ENCODE measurements at places on chromosomes 5 and 9.

- no peak for DNase-seq
Observed at GRCh38 chr5:81164476-81164875, 68.6 kb upstream of the CKMT2 start.

GRCh38 chr9:37994639-37995347 lies 74.2 kb downstream of the SHB start:
- peak; percentile 61 for DNase-seq

DNA sequence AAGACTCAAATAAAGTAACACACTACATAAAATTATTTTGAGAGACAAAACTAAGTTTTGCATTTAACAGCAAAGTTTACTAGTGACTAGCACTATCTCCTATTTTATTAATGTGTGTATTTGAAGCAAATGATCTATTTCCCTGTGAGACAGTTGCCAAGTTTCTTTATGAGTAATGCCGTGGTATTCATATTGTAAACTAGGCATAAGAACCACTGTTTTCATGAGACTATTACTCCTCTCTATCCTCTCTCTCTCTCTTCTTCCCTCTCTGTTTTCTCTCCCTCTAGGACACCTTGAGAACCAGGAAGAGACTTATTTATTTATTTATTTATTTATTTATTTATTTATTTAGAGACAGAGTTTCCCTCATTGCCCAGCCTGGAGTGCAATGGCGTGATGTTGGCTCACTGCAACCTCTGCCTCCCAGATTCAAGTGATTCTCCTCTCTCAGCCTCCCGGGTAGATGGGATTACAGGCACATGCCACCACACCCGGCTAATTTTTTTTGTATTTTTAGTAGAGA lies 61.1 kb downstream of the MLANA start:
- no peak for DNase-seq

DNA sequence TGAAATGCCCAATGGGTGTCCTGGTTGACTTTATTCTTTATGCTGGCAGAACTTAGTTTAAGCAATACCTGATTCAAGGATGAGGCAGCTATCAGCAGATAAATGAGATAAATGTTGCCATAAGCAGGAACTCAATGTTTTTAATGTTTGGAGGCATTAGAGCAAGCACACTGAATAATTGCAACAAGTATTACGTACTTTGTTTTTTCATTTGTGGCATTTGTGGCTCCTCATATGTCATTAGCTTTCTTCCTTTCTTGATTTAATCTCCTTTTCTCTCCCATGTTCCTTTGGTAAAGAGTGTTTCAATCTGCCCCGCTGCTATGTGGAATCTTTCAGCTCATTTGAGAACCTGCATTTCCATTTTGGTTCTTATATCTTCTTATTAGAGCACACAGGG lies 6.4 kb upstream of the NR3C1 start:
- no peak for DNase-seq

DNA sequence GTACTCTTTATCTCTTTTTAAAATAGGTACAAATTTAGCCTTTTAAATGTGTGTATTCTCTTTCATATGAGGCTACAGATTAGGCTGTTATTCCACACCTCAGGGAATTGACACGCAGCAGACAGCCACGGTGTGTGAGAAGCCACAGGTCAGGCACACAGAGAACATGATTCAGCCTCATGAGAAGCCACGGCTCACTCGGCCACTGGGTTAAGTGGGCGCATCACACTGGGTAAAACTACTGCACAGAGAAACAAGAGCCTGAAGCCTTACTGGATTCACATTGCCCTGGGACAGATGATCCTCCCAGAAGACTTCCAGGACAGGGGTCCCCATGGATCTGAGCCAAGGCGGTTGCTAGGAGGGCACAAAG lies 28.2 kb downstream of the LPCAT1 start:
- no peak for DNase-seq

- no peak for DNase-seq
Observed at GRCh38 chr5:67964619-67965018, 250.9 kb upstream of the PIK3R1 start.

- no peak for DNase-seq
Observed at GRCh38 chr9:11194246-11194645, 581.4 kb upstream of the PTPRD start.

- DNase-seq, result no peak
Observed at GRCh38 chr5:88290801-88291200, 22.2 kb upstream of the TMEM161B start.

DNA sequence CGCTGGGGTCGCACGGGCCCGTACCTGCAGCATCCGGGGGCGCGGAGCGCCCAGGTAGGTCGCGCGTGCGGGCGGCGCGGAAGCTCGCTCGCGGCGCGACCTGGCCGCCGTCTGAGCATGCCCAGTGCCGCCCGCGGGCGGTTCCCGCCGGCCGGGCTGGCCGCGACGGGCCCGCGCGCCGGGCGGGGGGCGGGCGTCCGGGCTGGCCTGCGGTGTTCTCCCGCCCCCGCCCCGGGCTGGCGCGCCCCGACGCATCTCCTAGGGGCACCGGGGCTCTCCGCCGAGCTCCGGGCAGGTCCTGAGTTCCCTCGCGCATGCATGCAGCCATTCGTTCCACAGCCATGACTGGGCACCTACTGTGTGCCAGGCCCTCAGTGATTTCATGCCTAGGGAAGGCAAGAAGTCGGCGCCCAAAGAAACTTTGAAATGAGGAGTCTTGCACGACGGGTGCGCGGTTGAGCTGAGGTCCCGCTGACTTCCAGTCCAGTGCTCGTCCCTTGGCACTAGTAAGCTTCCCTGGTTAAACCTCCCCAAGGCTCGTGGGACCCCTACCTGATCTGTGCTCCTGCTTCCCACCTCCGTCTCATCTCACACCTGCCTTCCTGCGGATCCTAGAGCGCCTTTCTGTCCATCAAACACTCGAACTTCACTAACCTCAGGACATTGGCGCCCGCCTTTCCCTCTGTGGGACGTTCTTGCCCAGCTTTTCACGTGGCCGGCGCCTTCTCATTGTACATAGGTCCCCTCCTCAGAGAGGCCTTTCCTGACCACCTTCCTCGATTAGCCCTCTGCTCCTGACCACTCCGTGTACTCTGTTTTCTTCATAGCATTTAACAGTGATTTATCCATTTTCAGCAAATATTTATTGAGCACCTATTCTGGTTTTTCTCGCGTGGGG lies at the start of gene PTPN3:
TSS of gene PTPN3 (minus strand) at position 113 of the 898 bp plus-strand sequence. CDS start 34,873 bp downstream, outside the sequence.
- no peak for DNase-seq

DNA sequence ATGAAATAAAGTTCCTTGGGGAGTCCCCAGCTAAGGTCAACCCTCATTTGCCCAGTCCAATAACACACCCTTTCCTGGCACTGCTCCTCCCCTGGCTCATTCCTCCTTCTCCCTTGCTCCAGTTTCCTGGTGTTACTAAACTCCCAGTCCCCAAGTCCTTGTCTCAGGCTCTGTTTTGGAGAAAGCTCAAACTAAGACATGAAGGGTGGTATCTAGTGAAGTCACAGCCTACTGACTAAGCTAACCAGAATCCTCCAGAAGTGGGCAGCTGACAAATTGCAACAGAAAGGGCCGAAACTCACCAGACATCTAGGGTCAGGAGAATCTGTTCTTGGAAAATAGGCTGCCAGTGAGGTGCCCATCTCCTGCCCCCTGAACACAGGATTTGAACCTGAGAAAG lies 118.7 kb upstream of the NEK6 start:
- DNase-seq, result no peak

- DNase-seq, result no peak
Observed at GRCh38 chr9:127785933-127786772, at the start of gene CDK9. Gene CDK9, plus strand, starts transcription at chr9:127786034. Its CDS starts 115 bp downstream, at chr9:127786149.

- no peak for DNase-seq
Observed at GRCh38 chr5:139823757-139824355, 28.2 kb downstream of the PSD2 start.

- DNase-seq, result no peak
Observed at GRCh38 chr9:7976167-7976755, 176.7 kb upstream of the DMAC1 start.

GRCh38 chr5:150224483-150225027 lies 34.7 kb downstream of the SLC6A7 start:
- DNase-seq, result no peak

GRCh38 chr9:83536332-83536731 lies 1.9 kb downstream of the FRMD3 start:
- DNase-seq, result no peak

GRCh38 chr5:108687595-108688200 lies 60.0 kb upstream of the FER start:
- no peak for DNase-seq

DNA sequence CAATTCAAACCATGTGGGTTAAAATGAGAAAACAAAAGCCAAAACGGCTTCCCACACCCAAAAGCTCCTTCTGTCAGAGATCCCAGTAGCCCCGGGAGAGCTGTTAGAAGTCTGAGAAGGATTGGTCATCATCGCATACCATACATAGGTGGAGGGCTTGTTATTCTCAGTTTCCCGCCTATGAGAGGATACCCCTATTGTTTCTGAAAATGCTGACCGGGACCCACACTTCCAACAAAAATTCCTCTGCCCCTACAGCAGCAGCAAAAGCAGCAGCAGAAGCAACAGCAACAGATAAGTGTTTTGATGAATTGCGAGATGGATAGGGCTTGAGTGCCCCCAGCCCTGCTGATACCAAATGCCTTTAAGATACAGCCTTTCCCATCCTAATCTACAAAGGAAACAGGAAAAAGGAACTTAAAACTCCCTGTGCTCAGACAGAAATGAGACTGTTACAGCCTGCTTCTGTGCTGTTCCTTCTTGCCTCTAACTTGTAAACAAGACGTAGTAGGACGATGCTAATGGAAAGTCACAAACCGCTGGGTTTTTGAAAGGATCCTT lies at the start of gene TEK:
TSS of gene TEK (plus strand) at position 245 of the 561 bp plus-strand sequence. CDS start 366 bp downstream, outside the sequence.
- DNase-seq, result no peak

DNA sequence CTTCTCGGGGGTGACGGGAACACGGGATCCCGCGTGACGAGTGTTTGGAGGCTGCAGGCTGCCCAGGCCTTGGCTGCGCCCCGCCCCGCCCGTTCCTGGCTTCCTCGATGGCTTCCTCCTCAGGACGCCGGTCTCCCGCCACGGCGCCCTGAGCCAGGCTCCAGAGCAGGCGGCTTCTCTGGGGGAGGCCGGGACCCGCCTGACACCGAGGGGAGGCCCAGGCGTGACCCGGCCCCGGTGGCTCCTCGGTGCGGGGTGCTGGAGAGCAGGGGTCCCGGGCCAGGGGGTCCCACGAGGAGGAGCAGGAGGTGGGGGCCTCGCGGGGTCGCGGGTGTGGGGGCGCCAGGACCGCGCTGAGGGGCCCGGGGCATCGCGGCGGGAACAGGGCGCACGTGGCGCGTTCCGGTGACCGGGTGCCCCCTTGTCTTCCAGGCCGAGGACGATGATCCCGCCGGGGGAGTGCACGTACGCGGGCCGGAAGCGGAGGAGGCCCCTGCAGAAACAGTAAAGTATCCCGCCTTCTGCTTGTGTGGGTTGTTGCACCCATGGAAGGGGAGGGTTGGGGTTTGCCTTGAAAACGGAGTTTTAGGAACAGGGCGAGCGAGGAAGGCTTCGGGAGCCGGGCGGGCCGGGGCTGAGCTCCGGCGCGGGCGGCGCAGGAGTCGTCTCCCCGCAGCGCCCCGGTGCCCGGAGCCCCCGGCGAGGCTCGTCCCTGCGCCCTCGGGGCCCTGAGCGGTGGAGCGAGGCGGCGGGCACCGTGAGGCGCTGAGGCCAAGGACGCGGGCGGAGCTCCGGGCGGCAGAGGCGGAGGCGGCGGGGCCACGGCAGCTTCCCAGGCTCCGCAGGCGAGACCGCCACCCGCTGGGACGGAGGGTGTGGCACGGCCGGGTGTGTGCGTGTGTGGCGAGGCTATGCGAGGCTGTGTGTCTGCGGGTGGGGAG lies 22.2 kb downstream of the AHRR start:
- no peak for DNase-seq

- DNase-seq, result no peak
Observed at GRCh38 chr9:116844621-116845020, 157.5 kb downstream of the TRIM32 start.

- peak; percentile 72 for DNase-seq
Observed at GRCh38 chr9:121399883-121400607, 30.0 kb upstream of the STOM start.

DNA sequence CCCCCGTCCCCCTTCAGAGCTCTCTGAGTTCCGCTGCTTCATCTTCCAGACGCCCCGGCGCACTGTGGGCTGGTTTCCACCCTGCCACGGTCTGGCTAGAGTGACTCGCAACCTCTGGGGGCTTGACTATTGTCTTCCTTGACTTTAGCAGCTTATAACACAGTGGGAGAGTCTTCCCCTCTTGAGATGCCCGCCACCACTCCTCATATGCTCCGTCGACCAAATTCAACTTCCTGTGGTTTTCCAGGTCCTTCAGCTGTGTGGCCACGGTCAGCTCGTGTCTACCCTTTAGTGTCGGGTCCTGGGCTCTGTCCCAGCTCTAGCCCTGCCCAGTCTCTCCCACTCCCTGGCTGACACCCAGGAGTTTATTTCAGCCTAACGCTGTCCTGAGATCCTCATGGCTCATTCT lies 28.2 kb upstream of the NCS1 start:
- no peak for DNase-seq

DNA sequence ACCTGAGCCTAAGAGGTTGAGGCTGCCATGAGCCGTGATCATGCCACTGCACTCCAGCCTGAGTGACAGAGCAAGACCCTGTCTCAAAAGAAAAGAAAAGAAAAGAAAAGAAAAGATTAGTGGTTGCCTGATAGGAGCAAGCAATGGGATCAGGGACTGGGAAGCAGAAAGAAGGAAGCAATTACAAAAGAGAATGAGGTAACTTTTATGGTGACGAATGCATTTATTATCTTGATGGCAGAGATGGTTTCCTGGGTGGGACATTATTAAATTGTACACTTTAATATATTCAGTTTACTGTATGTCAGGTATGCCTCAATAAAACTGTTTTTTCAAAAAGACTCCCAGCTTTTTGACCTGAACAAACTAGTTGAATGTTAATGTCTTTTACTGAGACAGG lies 7.5 kb upstream of the PFDN1 start:
- DNase-seq, result no peak

DNA sequence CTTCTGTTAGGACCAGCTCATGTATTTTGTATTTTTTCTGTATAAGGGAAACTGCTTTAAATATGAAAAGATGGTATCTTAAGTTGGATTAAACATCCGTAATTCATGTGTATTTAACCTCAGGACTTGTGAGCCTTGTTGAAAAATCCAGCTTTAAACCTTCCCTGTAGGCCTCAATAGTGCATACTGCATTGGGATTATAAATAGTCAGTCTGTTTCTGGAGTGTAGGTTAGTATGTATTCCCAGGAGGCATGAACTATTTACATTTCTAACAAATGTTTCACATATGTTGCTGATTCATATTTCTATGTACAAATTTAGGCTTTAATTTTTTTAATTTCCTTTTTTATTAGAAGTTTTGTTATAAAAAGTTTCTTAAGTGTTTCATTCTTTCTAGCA lies 137.9 kb upstream of the GRHPR start:
- DNase-seq, result no peak

- DNase-seq, result no peak
Observed at GRCh38 chr9:10112070-10112469, 500.7 kb downstream of the PTPRD start.

DNA sequence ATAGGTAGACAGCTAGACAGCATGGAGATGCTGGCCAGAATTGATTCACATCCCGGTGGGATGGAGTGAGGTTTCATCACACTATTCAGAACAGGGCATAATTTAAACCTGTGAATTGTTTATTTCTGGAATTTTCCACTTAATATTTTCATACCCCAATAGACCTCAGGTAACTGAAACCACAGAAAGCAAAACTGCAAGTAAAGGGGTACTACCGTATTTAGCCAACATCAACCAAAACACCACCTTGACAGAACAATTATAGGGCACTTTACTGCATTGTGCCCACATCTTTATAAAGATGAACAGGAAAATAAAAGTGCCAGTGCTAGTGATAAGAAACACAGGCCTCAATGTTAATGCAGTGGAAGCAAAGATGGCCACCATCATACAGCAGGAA lies 7.5 kb downstream of the SERINC5 start:
- DNase-seq, result no peak
